ENCODE measurements at places on chromosomes 2 and 18.

DNA sequence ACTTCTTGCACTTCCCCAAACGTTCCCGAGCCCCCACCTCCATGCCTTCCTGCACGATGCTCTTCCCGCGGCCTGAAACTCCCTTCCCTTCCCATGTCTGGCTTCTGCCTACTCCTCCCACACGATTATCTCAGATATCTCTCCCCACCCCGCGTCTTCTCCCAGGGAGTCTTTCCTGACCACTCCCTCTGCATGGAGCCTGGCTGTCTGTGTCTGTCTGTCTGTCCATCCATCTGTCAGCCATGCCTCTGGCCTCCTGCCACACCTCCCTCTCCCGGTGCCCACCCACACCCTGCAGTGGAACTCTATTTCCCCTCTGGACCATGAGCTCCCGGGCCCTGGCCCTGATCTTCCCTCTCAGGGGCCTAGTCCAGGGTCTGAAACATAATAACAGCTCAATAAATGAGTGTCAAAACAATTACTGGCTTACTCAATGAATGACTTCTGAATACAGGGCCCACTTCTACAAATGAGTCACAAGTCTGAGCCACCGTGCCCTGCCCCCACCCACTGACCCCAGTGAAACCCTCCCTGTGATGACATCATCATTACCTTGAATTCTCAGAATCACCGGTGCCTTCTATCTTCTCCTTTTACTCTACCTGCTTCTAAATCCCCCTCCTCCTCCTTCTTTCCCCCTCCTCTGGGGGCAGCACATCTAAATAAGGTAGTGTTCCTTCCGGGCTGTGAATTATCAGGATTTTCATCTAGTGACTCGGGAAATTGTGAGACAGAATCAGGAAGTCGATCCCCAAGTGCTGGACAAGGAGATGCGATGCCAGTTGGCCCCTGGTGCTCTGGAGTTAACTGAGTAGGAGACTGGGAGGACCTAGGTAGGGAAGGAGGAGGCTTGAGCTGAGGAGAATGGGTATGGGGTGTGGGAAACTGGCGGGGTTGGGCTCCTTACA is 46.1 kb upstream of the PLB1 start:
- no peak for DNase-seq

- peak; percentile 22 for DNase-seq
These were observed 38.1 kb downstream of the LDLRAD4 start for GRCh38 chr18:13256444-13257305.

DNA sequence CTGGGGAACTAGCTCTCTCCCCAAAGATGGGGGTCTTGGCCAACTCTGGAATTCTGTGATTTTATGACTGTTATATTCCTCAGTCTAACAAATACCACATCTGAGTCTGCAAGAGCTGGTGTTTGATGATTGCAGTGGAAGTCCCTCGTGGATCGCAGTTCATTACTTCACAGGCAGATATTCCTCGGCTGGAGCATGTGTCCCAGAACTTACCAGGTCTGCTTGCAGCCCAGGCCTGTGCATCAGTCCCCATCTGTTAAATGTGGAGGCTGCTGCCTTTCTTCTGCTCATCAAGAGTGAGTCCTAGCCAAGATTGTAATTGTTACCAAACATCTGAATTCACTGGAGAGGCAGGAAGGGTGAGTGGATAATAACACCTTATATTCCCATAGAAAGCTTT is 55.5 kb downstream of the PRKCE start:
- DNase-seq, result no peak

GRCh38 chr2:105934467-105934866 is 189.8 kb downstream of the NCK2 start:
- no peak for DNase-seq

GRCh38 chr2:219495531-219496122 is 3.1 kb upstream of the GMPPA start:
- peak; percentile 78 for DNase-seq

Measured in head of caudate nucleus (tissue), 42 donors.